ENCODE measurements at places on chromosomes 11 and 22. TPM values are rescaled to one million over a fixed set of nuclear protein-coding genes. Genes with fewer than 3 reads are reported as not detected.

The SCGB1C1 gene
- total RNA-seq, result not detected

The SYCE3 gene
- not detected for total RNA-seq

The DLG2 gene
- 276 TPM for total RNA-seq

- no peaks in the 10 kb centered on the region for H3K27me3 ChIP-seq
- peaks cover 12% of the 10 kb centered on the region for H3K36me3 ChIP-seq
- peak; percentile 47 for DNase-seq
- peaks cover 32% of the 10 kb centered on the region for H3K4me1 ChIP-seq
Measured at GRCh38 chr11:65918211-65919140, at the start of gene C11orf68. Gene C11orf68 (minus strand): TSS chr11:65919062. CDS start chr11:65919031, 31 bp downstream.

DNA sequence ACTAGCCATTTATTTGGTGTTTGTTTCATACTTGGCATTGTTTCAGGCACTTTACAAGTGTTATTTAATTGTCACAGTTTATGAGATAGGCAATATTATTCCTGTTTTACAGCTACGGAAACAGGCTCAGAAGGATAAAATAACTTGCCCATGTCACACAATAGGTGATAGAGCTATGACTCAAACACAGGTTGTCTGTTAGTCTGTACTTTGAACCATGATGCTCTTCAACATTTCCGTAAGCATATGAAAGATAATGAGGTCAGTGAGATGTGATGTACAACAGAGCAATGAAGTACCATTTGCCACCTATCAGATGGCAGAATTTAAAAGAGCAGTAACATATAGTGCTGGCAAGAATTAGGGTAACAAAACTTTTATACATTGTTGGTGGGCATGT, 15.3 kb downstream of the TUG1 start:
- DNase-seq, result no peak
- no peaks in the 10 kb centered on the region for H3K4me1 ChIP-seq
- no peaks in the 10 kb centered on the region for H3K27me3 ChIP-seq
- H3K36me3 ChIP-seq, result no peaks in the 10 kb centered on the region

GRCh38 chr22:44823806-44824205, 71.4 kb downstream of the ARHGAP8 start:
- no peak overlapping the region for H3K27ac ChIP-seq
- no peaks in the 10 kb centered on the region for H3K4me1 ChIP-seq
- no peak overlapping the region for H3K4me3 ChIP-seq
- no peak for DNase-seq

GRCh38 chr11:121886005-121886734, 229.8 kb downstream of the BLID start:
- peak; percentile 11 for DNase-seq
- no peaks in the 10 kb centered on the region for H3K27me3 ChIP-seq
- no peaks in the 10 kb centered on the region for H3K36me3 ChIP-seq
- no peaks in the 10 kb centered on the region for H3K4me1 ChIP-seq

GRCh38 chr22:17569971-17570511, 6.7 kb downstream of the SLC25A18 start:
- no peak overlapping the region for H3K4me3 ChIP-seq
- H3K27me3 ChIP-seq, result no peaks in the 10 kb centered on the region
- H3K27ac ChIP-seq, result no peak overlapping the region
- H3K4me1 ChIP-seq, result peaks cover 22% of the 10 kb centered on the region
- no peaks in the 10 kb centered on the region for H3K36me3 ChIP-seq

- no peaks in the 10 kb centered on the region for H3K27me3 ChIP-seq
- H3K4me3 ChIP-seq, result peak overlapping the region; percentile 86
- no peak for DNase-seq
Measured at GRCh38 chr22:38870791-38871359, 1.1 kb downstream of the CBX6 start.

- no peaks in the 10 kb centered on the region for H3K27me3 ChIP-seq
- H3K36me3 ChIP-seq, result no peaks in the 10 kb centered on the region
Measured at GRCh38 chr11:122709039-122709760, 53.7 kb downstream of the UBASH3B start.

- no peak for DNase-seq
- no peak overlapping the region for H3K4me3 ChIP-seq
- no peak overlapping the region for H3K27ac ChIP-seq
- H3K36me3 ChIP-seq, result no peaks in the 10 kb centered on the region
- H3K27me3 ChIP-seq, result no peaks in the 10 kb centered on the region
- no peaks in the 10 kb centered on the region for H3K4me1 ChIP-seq
Measured at GRCh38 chr11:17741487-17741886, 6.9 kb downstream of the KCNC1 start.

Data from A673 (cell line).